Right ventricle myocardium superior (tissue), 1 donor: ENCODE measurements at places on chromosomes 13 and 19. TPM values are rescaled to one million over a fixed set of nuclear protein-coding genes. Genes with fewer than 3 reads are reported as not detected.

- DNase-seq = no peak
These were observed 182.1 kb downstream of the PCDH17 start for GRCh38 chr13:57813651-57814050.

GRCh38 chr13:42656161-42656560, 82.2 kb downstream of the TNFSF11 start:
- DNase-seq = no peak

DNA sequence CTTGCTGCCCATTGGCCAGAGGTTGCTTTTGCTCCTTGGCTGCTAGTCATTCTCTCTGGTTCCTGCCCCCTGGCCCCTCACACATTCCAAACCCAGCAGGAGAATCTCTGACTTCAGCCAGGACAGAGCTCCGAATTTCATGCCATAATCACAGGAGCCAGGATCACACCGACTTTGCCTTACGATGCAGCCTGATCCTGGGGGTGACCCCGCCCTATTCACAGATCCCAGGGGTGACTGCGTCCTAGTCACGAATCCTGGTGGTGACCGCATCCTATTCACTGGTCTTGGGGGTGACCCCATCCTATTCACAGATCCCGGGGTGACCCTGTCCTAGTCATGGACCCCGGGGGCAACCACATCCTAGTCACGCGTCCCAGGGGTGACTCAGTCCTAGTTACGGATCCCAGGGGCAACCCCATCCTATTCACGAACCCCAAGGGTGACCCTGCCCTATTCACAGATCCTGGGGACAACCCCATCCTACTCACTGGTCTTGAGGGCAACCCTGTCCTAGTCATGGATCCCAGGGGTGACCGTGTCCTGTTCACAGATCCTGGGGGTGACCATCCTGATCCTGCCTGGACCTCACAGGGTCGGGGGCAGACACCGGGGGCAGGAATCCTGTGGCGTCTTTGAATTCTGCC, 7.4 kb upstream of the TEX29 start:
- no peak for DNase-seq

DNA sequence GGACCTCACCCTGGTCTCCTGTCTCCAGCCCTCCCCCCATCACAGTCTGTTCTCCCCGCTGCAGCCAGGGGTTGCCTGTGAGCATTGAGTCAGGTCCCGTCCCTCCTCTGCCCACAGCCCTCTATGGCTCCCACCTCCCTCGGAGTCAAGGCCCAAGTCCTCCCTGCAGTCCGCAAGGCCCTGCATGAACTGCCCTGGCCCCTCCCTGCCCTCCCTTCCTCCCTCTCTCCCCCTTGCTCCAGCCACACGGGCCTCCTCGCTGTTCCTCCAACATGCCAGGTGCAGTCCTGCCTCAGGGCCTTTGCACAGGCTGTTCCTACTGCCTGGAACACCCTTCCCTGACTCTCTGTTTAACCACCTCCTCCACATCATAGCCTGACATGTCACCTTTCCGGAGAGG, 2.8 kb downstream of the TINCR start:
- DNase-seq = no peak

- no peak for DNase-seq
These were observed 31.4 kb downstream of the PPP5C start for GRCh38 chr19:46378268-46378667.

DNA sequence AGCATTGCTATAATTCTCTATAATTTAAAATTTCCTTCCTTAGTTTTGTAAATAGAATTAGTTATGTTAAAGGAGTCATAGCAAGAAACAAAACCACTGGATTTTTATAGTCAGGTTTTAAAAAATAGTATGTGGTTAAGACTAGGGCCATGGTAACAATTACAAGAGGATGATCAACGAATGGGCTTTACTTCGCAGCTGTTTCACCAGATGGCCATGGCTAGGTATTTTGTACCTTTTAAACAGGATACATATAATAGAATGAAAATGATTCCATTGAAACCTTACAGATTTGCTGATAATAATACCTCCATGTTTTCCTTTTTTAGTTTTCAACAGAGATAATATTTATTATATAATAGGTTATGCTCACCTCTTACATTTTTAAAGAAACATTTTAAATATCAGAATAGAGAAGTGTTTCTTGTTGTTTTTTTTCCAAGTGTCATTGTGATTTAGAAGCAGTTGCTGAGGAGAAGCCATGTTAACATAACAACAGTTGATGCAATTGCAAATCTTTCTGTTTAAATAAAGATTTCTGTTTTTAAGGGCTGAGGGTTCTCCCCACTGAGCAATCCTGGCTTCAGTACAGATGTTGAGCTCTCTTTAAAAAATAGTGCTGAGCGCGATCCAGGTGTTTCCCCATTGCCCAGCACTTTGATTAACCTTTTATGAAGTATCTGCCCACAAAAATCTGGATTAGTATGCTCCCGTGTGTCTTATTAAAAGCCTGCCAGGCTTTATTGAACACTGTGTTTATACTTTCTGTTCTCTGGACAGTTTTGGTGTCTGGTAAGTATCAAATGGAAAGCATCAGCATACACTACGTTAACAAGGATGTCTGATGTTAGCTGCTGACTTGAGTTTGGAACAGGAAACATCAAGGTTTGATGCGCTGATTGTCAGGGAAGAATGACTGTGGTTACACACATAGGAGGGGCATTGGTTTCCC, 205.3 kb downstream of the HS6ST3 start:
- no peak for DNase-seq

GRCh38 chr19:49591731-49592485, 926 bp downstream of the PRR12 start:
- DNase-seq = peak; percentile 66

DNA sequence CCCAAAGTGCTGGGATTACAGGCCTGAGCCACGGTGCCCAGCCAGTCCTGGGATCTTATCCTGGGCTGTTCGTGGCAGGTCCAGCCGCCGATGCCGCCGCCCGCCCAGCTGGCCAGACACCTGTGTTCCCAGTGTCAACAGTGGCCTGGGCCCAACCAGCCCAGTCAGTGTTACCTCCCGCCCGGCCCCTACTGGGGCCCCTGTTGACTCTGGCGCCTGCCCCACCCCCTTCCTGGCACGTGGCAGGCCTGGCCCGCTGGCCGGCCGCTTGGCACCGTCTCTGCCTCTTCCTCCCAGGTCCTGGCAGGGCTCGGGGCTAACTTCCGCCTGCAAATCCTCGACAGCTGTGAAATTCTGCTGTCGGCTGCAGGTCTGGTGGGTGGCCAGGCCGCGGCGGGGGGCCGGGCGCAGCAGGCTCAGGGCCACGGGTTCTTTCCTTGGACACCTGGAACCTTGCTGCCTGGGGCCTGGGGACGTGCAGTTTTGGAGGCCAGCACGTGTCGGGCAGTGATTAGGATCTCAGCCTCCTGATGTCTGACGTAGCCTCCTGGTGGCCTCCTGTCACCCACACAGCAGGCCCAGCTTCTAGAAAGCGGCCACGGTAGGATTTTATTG, 9.1 kb downstream of the ARID3A start:
- DNase-seq = peak; percentile 93

GRCh38 chr19:39631178-39631577, 24.5 kb upstream of the LGALS16 start:
- DNase-seq = no peak

- no peak for DNase-seq
These were observed 83.5 kb downstream of the SLC7A1 start for GRCh38 chr13:29511980-29512379.

The RAB8A gene
- total RNA-seq = 16.8 TPM

The CPB2 gene
- not detected for total RNA-seq

The ZNF470 gene
- total RNA-seq = 2.6 TPM

The CYP4F2 gene
- not detected for total RNA-seq

The ERICH6B gene
- not detected for total RNA-seq

The EDNRB gene
- 26.0 TPM for total RNA-seq
